ENCODE measurements at places on chromosomes 12 and 14.

GRCh38 chr12:50397117-50397650 lies 775 bp upstream of the FAM186A start:
- no peak for DNase-seq

DNA sequence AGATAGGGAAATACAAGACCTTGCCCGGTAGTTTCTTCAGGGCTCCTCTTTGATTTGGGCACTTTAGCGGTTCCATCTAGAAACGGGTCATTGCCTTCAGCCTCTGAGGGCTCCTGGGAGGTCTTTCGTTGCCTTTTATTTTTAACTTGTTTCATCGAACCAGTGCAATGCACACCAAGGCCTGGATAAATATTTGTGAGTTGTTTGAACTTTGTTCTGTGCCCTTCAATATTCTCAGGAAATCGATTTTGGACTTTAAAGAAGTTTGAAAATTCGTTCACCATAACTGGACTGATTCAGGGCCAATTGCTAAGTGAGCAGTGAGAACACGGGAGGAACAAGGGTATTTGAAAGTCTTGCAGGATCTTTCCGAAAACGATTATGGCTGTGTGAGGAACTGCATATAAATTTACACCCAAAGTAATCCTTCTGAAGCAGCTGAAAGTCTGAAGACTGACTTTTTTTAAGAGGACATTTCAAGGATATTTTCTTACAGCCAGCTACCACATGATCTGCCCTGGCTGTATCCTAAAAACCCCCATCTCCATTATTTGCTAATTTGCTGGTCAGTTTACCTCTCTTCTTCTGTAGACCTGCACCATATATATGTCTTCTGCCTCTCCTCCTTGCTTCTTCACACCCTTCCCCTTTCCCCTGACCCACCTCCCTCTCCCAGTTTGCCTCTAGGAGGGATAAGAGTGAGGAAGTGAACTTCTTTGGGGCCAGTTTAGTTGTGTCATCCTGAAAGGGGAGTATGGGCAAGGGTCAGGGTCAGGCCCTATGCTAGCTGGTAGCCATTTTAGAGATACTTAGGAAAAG lies 8.0 kb downstream of the DUSP6 start:
- no peak for DNase-seq

DNA sequence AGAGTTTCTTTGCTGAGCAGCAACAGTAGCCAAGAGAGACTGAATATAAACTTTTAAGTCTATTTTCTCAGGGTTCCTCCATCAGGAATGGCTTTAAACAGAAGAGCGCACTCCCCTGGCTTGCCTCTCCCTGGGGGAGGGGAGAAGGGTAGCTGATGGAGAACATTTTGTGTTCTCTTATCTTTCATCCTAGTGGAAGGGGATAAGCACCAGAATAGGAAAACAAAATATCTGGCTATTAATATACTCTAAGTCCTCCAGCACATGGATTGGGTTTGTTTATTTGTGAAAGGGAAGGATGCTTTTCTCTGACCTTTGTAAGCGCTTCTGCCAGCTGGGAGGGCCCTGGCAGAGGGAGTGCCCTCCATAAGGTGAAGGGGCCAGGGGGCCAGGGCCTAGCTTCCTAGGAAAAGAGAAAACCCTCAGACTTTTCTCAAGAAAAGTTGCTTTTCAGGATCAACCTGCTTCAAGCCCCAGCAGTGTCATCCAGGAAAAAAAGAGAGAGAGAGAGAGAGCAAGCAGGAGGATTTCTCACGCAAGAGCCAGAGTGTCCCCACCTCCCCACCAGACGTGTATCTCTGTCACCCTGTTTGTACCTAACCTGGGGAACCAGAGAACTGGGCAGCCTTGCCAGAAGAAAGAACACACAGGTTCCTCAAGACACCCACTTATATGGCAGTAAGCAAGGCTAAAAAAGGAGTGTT lies 34.3 kb upstream of the ATP2A2 start:
- DNase-seq: no peak

DNA sequence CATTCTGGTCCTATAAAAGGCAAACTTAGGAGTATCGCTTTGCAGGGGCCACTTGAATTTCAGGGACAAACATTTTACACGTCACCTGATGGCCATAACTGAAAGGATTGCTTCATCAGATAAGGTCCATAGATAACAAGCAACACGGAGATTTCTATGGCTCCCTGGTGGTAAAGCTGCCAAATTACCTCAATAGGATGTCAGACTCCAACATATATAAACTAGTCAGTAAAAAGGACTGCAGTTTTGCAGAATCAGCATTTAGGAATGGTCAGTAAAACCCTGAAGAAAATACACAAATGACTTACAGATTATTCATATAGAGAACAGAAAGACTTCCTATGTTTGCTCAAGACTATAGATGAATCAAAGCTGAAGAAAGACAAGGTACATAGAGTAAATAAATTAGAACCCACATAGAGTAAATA lies 66.1 kb upstream of the GRIP1 start:
- no peak for DNase-seq

DNA sequence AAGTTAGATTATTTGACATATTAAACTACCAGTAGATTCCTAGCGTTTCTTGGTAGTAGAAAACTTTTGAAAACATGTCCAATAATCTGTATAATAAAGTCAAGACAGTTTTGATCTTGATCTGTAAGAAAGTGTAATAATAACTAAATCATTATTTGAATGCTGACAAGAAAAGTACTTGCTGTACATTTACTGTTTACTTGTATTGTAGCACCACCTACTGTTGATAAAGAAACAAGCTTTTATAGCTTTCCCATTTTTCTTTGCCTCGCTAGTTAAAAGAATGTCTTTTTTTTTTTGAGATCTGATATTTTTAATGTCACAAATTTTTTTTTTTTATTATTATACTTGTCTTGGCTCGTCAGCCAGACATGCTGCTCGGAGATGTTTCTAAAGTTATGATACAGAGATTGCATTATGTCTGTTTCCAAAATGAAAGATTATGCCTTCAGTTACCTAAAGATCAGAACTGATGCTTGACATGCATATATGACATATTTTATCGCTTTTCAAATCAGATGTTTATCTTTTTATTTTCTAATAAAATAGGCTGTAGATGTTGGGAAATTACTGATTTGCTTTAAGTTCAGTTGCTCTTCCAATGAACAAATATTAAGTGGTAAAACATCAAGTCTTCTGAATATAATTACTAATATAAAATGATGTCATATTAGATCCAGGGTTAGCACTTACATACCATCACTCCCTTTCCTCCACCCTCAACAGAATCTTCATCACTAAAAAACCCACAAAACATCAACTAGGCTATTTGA lies 140.5 kb downstream of the AKAP6 start:
- DNase-seq: no peak

DNA sequence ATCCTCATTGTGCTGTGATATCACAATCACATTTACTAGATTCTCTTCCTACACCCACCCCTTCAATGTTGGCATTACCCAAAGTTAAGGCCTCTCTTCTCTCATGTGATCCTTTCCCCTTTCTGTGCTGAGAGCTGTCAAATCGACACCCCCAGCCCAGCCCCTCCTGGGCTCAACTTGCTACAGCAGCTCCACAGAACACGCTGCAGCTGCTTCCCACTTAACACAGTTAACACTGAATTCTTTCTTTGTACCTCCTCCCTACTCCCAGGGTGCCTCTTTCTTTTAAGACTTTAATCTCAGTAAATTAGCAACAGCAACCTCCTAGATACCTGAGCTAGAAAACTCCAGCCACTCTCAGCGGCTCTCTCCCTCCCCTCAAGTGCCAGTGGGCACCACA lies 17.8 kb downstream of the SPTB start:
- no peak for DNase-seq

GRCh38 chr12:33994857-33995808 lies 27.2 kb upstream of the ALG10 start:
- no peak for DNase-seq

- no peak for DNase-seq
Observed at GRCh38 chr12:25937096-25937495, 21.4 kb upstream of the RASSF8 start.

- no peak for DNase-seq
Observed at GRCh38 chr12:115074617-115075016, 390.6 kb upstream of the TBX3 start.

DNA sequence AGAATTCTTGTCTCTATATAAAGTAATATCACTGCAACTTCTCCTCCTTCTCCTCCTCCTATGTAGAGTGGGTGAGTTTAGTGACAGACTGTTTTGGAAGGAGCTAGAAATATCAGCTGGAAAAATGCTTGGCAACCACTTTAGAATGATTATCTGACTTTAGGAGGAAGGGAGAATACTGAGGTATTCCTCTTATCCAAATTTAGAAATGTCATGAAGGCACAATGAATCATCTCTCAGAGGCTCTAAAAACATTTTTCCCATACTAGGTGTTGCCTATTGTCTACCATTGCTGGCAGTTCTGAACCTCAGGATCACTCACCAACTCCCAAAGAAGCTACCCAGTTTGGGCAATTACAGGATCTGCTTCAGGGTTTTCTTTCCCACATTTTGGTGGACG lies 306.6 kb upstream of the ATP2B1 start:
- no peak for DNase-seq

DNA sequence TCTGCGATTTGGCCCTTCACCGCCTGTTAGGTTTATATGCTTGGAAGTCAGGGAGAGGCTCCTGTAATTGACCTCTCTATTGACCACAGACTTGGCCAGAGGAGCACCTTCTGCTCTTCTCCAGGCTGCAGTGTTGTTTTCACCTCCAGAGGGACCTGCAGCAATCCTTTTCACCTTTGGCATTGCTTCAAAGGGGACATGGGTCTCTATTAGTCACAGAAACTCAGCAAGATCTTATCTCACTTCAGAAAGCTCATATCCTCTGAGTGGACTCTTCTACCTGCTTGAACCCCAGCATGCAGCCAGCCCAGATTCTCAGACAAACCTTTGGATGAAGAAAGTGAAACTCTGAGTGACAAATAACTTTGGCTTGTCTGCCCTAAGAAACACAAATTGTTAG lies 339.3 kb downstream of the NRXN3 start:
- DNase-seq: no peak

- DNase-seq: no peak
Observed at GRCh38 chr14:21509432-21510143, 1.6 kb downstream of the METTL3 start.

DNA sequence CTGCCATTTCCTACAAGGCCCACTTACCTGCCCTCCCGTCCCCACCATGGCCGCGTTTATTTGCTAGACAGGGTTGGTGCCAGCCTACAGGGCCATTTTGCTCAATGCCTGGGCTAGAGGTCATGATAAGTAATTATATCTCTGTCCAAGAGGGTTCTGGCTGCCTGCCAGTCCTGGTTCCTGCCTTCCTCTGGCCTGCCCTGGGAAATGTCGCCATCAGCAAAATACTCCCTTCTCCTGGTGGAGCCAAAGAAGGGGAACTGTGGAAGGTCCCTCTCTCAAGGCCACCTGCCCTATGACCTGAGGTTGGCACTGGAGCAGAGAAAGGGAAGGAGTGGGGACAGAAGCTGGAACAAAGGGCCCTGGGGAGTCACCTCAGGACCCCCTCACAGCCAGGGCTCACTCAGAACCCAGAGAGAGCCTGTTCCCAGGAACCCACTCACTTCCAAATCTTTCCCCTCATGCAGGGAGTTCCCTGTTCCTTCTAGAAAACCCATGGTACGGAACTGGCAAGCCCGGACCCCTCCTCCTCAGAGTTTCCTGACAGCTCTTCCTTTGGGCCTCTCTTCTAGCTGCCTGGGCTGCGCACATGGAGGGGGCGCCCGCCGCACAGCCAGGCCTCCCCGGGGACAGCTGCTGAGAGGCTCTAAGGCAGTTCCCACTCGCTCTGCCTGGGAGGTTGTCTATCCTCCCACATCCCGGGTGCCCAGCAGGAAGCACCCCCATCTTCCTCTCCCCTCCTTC lies 280.5 kb downstream of the DPF3 start:
- DNase-seq: no peak
